ENCODE measurements at places on chromosomes 1 and 21.
A peak's percentile ranks its signal among the peaks of the same experiment; 100 is the strongest.

GRCh38 chr1:12162459-12163137 is 4.2 kb upstream of the TNFRSF1B start:
- no peak for DNase-seq

- no peak for DNase-seq
Observed at GRCh38 chr1:109845658-109846057, 65.0 kb upstream of the CSF1 start.

GRCh38 chr1:168485048-168485447 is 58.7 kb downstream of the XCL2 start:
- DNase-seq = no peak

- DNase-seq = peak; percentile 83
Observed at GRCh38 chr1:12166834-12167492, at the start of gene TNFRSF1B. TNFRSF1B (plus strand) TSS chr1:12166991; CDS start chr1:12167092, 101 bp downstream.
